Thymus (tissue), 14 donors: ENCODE measurements at places on chromosomes 4 and X. TPM values are rescaled to one million over a fixed set of nuclear protein-coding genes. Genes with fewer than 3 reads are reported as not detected.

DNA sequence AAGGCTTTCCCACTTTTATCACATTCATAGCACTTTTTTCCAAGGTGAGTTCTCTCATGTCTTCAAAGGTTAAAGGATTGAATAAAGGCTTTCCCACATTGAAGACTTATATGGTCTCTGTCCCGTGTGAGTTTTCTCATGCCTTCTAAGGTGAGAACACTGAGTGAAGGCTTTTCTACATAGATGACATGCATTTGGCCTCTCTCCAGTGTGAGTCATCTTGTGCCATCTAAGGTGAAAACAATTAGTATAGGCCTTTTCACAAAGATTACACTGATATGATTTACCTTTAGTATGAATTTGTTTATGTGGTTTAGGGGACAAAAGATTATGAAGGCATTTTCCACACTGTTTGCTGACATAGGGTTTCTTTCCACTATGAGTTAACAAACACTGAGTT is 21.2 kb downstream of the USP17L30 start:
- DNase-seq = no peak

GRCh38 chrX:154448484-154448883 is 4.5 kb downstream of the FAM50A start:
- no peak for DNase-seq

DNA sequence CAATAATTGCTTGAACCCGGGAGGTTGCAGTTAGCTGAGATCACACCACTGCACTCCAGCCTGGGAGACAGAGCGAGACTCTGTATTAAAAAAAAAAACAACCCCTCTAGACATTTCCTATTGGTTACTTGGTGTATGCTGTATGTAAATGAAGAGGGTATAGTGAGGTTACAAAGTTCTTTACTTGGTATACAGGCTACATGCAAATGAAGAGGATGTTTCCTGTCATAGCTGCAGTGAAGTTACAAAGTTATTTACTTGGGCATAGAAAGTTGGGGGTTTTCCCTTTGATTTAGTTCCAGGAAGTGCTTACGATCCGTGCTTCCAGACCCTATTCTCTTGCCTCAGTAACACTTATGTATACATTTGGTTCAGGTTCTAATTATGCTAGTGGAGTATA is 38.4 kb upstream of the CLNK start:
- peak; percentile 47 for DNase-seq

DNA sequence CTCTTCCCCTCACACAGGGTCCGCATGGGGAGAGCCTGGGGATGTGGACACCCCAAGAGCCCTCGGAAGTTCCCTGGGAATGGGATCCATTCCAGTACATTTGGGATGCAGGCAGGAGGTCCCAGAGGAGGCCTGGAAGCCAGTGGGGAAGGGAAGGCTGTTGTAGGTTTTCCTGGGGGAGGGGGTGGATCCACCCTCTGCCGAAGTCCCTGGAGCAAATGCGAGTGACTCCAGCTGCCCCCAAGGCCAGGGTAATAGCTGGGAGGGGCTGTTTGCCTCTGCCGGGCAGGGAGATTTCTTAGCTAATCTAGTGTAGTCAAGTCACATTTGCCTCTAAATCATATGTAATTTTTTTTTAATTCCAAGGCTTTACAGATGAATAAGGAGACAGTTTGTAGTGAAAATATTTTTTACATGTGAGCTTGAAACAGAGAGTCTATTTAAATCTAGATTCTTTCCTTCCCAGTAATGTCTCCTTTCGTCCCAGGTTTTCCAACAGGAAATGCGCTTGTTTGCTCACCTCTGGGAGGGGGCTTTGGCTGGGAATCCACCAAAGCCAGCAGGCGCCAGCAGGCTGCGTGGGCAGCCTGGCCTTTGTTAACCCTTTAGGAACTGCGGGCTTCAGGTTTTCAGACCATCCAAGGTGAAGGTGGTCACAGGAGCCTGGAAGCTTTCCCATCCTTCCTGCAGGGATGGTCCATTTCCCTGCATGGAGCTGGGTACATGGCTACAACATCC is 26.8 kb downstream of the SH3TC1 start:
- DNase-seq = no peak

GRCh38 chr4:6916587-6917460 is 7.2 kb downstream of the TBC1D14 start:
- no peak for DNase-seq

DNA sequence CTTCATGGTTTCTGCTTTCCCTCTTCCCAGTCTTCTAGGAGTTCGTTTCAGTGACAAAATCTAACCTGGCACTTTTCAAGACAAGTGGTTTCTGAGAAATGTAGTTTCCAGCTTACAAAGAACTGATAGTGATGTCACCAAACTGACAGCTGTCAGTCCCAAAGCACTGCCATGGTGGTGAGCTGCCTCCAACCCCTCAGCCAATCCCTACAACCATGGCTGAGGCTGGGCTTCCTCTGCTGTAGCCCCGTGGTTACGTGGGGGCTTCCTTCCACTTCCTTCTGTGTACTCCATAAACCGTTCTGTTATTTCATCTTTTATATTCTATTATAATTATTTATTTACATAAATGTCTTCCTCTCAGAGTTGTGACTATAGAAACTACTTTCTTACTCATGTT is 198.6 kb upstream of the AGA start:
- no peak for DNase-seq

GRCh38 chr4:148068065-148068911 is 336.4 kb downstream of the ARHGAP10 start:
- no peak for DNase-seq

The CENPVL2 gene
- 0.24 TPM for total RNA-seq

DNA sequence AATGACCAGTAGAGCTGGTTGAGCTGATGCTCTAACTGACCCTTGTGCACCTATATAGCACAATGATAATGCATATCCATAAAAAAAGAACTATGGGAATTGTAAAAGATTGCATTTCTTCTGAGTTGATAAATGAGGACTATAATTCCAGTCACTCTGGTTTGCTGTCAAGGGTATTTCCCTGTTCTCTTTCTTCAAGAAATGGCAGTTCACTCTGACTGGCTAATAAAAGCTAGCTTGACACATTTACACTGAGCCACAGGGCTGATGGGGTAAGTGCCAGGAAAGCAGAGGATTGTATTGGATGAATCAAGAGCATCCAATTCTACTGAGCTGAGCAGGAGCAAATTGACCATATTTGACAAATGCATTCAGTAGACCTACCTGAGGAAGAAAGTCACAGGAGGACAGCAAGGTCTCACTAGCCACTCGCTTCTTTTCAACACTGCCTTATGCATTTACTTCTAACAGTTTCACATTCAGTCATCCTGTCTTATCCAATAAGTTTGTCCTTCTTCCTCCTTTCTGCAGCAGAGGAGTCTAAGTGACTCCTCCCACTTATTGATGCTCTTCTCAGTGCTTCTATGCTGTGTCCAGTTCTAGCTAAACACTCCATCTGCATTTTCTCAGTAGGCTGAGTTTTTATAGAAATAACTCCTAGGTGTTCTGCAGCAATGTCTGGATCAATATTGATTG is 43.0 kb downstream of the RBMX2 start:
- no peak for DNase-seq

DNA sequence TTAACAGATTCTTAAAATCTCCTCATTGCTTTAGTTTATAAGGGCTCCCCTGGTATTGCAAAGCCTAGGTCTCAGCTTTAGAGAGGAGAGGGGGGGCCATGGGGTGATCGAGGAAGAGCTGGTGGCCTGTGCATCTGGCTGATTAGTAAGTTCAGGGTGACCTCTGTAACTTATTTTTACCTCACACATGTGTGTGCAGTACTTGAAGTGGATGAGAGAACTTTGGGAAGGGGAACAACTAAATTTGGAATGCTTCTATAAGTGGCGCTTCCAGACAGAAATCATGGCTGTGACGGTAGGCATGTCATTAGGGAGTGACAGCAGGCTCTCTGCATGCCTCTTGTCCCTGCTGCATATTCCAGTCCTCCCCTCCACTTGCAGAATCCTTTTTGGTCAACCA is 41.9 kb downstream of the FRAS1 start:
- no peak for DNase-seq

The BEX5 gene
- not detected for total RNA-seq

DNA sequence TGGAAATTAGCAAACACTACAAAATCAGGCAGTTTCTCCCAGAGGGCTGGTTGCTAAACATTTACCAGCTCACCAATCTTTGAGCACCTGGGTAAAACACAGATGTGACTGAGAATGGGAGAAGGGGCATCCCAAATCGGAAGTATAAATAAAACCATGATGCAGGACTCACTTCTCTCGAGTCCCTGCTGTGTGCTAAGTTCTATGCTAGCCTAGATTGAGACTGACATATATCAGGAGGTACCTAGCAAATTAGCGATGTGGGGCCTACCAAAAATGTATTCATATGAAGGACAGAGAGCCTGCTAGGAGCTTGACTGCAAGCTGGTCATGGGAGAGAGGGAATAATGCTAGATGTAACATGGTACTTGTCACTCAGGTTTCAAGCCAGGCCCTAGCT is 171.9 kb upstream of the PGRMC2 start:
- DNase-seq = no peak

The TMSB4X gene
- total RNA-seq = 7,715 TPM

DNA sequence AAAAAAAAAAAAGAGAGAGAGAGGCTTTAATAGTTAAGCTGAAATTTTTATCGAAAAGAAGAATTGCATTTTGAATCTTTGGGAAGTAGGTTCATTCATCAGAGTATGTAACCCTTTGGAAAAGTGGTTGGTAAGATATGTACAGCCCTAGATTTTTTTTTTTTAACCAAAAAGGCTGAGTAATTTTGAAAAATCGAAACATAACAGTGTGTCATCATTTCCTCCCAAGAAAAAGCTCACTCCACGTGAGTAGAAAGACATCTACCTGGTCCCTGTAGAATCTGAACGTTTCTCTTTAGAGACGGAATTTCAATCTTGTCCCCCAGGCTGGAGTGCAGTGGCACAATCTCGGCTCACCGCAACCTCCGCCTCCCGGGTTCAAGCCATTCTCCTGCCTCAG is 16.2 kb downstream of the SHOX start:
- no peak for DNase-seq

The SPANXN3 gene
- total RNA-seq = not detected

DNA sequence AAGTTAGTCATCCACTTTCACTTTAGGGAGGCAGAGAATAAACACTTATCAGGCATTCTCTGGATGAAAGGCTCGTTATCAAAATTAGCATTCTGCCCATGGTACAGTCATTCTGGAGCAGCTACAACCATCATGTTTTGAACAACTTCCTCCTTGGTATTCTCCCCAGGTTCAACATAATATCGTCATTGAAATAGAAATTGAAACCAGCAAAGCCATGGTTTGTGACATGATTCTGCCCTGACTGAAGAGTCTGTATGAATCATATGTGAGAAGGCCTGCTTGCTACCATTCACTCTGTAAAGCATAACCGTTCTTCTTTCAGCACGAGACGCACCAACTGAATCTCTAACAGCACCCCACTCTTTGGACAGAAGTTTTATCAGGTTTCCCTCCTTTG is 127.5 kb upstream of the RADX start:
- no peak for DNase-seq

- DNase-seq = no peak
Observed at GRCh38 chrX:16923157-16923556, 23.3 kb upstream of the REPS2 start.

- peak; percentile 12 for DNase-seq
Observed at GRCh38 chr4:105215609-105216313, 69.1 kb downstream of the TET2 start.

DNA sequence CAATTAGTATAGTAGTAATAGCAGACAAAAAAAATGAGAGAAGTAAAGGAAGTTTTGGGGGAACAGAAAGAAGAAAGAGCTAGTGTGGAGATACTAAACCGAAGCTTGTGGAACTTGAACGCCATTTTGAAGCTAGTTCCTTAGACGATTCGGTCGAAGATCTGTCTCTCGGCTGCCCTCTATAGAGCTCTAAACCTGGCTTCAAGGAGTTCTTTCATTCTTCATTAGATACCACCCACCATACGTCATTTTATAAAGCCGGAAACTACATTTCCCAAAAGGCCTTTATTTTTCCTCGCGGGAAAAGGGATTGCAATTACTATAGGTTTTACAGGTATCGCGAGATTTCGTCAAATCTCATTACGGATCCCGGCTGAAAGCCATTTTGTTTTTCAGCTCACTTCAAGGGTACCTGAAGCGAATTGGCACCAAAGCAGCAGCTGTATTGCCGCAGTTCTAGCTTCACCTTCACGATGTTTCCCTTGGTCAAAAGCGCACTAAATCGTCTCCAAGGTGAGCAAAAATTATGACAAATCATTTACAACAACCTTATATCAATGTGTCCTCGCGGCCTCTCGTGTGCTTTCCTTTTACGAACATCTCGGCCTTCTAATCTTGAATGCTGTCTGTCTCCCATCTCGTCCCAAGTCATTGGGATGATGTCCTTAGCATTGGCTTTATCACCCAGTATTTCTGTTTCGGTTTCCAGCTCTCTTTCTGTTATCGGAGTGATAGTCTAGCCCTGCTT is at the start of gene COX7B:
Gene COX7B (plus strand): TSS at position 388 of the 748 bp plus-strand sequence. CDS start 86 bp downstream, at position 474.
- peak; percentile 90 for DNase-seq

The BST1 gene
- 4.1 TPM for total RNA-seq
